Muscle of leg (tissue), 16 donors: ENCODE measurements at places on chromosomes 6 and 20. TPM values are rescaled to one million over a fixed set of nuclear protein-coding genes. Genes with fewer than 3 reads are reported as not detected.

- no peak overlapping the region for H3K4me3 ChIP-seq
- H3K4me1 ChIP-seq, result peaks cover 12% of the 10 kb centered on the region
- H3K36me3 ChIP-seq, result no peaks in the 10 kb centered on the region
Measured at GRCh38 chr6:90401933-90402830, 105.5 kb upstream of the BACH2 start.

DNA sequence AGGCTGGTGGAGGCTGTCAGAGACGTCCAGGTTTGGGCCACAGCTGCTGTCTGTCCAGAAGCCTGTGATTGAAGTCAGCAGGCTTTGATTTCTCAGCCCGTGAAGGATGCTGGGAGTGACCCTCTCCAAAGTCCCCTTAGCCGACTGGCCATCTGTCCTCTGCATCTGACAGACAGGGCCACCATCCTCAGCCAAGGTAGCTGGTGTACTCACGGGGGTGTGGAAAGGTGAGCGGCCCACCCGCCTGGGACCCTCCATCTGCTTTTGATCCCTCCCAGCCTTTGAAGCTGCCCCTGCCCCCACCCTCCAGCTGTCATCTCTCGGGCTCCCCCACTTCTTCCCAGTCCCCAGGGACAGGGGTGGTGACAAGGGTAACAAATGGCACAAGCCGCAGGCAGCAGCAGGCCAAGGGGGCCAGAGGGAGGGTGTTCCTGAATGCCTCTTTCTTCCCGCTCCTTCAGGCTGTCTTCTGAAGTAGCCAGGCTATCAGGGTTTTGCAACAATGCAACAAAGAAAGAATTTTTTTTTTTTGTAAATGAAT is 84.4 kb downstream of the EYA2 start:
- DNase-seq, result no peak
- H3K27me3 ChIP-seq, result no peaks in the 10 kb centered on the region
- H3K4me3 ChIP-seq, result no peak overlapping the region
- peaks cover 10% of the 10 kb centered on the region for H3K4me1 ChIP-seq

DNA sequence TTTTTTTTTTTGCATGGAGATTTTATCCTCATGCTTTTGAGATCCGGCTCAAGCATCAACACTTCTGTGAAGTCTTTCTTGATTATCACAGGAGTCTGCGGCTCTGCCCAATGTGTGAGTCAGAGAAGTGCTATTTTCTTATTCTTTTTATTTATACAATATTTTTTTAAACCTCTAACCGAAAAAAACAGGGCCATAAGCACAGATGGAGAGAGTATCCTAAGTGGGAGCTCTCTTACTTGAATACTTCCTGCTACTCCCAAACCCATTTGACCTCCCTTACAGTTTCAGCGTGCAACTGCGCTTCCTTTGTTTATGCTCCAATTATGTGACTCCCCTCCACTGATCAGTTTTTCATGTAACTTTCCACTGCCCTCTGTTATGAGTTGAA is 8.7 kb upstream of the ATXN1 start:
- H3K27me3 ChIP-seq, result no peaks in the 10 kb centered on the region
- H3K36me3 ChIP-seq, result no peaks in the 10 kb centered on the region
- H3K4me3 ChIP-seq, result no peak overlapping the region
- DNase-seq, result no peak

DNA sequence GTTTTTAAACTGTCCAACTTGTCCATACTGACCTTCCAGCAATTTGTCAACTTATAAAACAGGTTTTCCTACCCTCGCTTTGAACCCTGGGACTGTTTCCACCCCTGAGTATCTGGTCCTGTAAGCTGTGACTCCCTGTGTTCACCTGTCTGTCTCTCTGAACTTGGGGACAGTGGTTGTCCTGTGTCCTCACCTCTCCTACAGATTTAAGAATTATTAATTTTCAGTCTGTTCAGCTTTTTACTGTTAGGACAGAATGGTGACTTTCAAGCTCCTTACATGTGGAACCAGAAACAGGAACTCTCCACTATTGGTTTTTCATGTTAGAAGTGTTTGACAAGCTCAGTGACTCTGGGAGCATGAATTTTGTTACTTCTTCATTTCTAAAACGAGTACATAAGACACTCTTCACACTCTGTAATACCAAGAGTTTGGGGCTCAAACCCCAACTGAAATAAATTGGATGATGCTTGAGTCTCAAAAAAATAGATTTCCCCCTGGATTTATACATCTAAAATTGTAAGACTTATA is 713.9 kb downstream of the COL12A1 start:
- DNase-seq, result no peak
- H3K4me1 ChIP-seq, result no peaks in the 10 kb centered on the region

DNA sequence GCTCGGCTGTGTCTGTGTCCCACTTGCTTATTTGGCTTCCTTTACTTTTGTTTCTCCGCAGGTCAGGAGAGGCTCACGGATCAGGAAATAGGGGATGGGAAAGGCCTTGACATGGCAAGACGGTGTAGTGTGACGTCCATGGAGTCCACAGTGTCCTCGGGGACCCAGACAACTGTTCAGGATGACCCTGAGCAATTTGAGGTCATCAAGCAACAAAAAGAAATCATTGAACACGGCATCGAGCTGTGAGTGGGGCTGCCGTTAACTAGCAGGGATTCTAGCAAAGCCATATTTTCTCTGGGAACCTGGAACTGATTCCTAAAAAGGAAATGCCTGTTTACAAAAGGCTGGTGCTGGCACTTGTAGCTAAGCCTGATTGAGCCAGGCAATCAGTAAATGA is 54.4 kb downstream of the ARFGEF2 start:
- no peaks in the 10 kb centered on the region for H3K4me1 ChIP-seq
- no peak overlapping the region for H3K4me3 ChIP-seq
- peaks cover 36% of the 10 kb centered on the region for H3K36me3 ChIP-seq
- H3K27me3 ChIP-seq, result no peaks in the 10 kb centered on the region
- no peak for DNase-seq

DNA sequence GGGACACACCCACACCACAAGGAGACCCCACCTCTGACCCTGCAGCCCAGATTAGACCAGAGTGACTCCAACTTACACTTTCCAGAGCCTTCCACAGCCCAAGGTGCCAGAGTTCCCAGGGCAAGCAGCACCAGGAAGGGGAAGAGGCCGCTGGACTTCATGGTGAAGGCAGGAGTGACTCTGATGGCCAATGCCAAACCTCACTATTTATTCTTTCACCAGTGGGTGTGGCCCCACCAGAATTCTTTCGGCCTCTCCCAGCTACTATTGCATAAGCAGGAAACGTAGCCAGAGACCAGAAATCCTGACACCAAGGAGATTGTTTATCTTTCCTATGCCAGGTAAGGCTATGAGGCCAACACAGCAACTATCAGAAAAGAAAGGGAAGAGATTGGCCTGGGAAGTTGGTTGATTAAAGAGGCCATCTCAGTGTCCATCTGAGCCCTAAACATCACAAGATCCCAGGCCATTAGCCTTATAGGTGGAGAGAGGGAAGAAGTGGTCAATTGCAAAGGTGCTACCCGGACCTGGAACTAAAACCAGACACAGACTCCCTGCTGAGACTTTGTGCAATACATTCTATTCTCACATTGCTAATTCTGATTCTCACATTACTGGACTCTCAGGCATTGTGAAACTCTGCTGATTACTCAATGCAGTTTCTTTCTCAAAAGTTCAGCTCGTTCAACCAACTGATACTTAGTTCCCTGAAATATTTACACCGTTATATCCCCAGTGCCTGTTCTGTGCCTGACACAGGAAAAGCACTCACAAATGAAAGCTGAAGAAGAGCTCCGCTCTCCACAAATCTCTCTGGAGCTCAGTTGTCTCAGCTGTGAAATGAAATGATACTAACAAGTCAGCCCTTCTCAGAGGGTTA is at the start of gene SLPI:
SLPI (minus strand) TSS at position 182 of the 880 bp plus-strand sequence; CDS start at position 161, 21 bp downstream.
- peaks cover 4% of the 10 kb centered on the region for H3K27me3 ChIP-seq
- no peak within 1 kb of the TSS for H3K27ac ChIP-seq
- no peak within 1 kb of the TSS for H3K4me3 ChIP-seq
- DNase-seq, result peak; percentile 2

DNA sequence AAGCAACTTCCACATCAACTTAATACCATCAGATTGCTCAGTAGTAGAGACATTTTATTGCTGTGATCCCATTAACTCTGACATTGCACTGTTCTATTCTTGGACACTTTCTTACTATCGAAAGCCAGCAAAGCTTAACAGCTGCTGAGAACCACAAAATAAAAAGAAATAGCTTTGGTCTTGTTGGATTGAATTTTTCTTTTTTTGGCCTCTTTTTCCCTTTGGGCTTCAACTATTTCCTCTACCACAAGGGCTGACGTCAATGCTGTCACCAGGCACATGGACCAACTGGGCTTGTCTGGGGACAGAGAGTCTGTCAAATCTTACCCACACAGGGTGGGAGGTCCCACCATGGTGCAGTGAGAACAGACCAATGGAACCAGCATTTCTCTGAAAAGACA is 63.4 kb upstream of the ENPP5 start:
- peak overlapping the region; percentile 56 for H3K27ac ChIP-seq
- H3K4me3 ChIP-seq, result no peak overlapping the region
- H3K27me3 ChIP-seq, result no peaks in the 10 kb centered on the region
- no peaks in the 10 kb centered on the region for H3K36me3 ChIP-seq

DNA sequence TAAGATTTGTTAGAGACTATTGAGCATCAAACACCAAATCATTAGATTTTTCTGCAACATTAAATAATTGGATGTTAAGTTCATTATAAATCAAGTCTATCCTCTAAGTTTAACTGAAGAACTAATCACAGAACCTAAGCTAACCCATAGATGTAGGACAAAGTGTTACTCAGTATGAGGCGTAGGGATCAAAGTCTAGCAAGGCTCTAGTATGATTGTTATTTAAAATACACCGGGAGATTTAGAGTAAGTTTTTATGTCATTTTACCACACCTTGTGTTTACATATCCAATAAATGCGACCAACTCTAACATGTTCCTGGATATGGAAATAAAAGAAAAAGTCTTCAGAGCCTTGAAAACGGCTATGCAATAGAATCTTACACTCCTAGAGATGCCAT is 2.6 kb downstream of the ADGB start:
- no peak overlapping the region for H3K27ac ChIP-seq
- DNase-seq, result no peak
- H3K27me3 ChIP-seq, result no peaks in the 10 kb centered on the region
- H3K36me3 ChIP-seq, result no peaks in the 10 kb centered on the region

CCR6 gene
- 0.11 TPM for polyA plus RNA-seq
